ENCODE measurements at places on chromosomes 6 and 20.

- H3K4me3 ChIP-seq = no peak overlapping the region
- H3K27ac ChIP-seq = no peak overlapping the region
- no peak for DNase-seq
- no peaks in the 10 kb centered on the region for H3K27me3 ChIP-seq
Observed at GRCh38 chr6:108455688-108456087, 105.0 kb upstream of the FOXO3 start.

GRCh38 chr6:53503060-53503459 is 41.8 kb downstream of the GCLC start:
- H3K27me3 ChIP-seq = no peaks in the 10 kb centered on the region
- DNase-seq = no peak

GRCh38 chr20:46206992-46207549 is 89.0 kb downstream of the CD40 start:
- no peak overlapping the region for H3K27ac ChIP-seq
- DNase-seq = no peak
- H3K4me1 ChIP-seq = peaks cover 5% of the 10 kb centered on the region
- no peak overlapping the region for H3K4me3 ChIP-seq
- no peaks in the 10 kb centered on the region for H3K36me3 ChIP-seq

GRCh38 chr20:61280217-61280980 is 28.3 kb downstream of the CDH4 start:
- H3K27ac ChIP-seq = no peak overlapping the region
- H3K36me3 ChIP-seq = no peaks in the 10 kb centered on the region
- no peaks in the 10 kb centered on the region for H3K27me3 ChIP-seq
- no peak overlapping the region for H3K4me3 ChIP-seq
- no peaks in the 10 kb centered on the region for H3K4me1 ChIP-seq

DNA sequence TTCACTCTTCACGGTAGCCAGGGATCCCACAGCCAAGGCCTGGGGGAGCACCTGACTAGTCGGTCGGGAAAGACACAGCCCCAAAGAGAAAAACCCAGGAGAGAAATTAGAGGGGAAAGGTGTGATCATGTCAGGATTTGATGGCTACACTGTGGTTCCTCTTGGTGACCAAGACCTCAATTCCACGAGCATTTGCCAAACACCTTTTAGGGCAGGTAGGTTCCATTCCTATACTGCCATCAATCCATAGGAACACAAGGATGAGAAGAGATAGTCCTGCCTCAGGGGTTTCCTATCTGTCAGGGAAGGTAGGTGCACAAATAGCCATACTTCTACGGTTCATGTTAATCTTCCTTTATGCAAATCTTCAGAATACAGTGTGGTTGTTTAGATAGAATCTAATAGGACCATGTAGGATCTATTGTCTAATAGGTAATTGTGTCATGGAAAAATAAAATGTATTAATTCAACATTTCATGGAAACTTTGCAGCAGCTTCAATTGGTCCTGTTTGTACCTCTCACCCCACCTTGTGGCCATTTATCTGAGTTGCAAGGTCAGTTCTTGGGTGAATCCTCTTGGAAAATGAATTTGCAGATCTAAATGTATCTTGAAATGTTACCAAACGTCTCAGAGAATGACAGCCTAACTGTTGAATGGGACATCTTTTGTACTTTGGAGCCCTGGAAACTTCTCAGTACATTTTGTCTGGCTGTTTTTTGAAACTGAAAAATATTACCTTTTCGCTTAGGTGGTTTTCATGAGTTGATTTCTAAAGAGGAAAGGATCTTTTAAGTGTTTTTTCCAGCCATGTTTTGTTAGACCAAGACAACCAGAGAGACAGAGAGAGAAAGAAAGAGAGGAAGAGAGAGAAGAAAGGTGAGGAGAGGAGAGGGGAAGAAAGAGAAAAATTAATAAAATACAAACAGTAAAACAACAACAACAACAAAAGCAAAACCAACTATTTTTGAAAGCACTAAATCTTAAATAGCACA is 33.7 kb upstream of the IYD start:
- no peaks in the 10 kb centered on the region for H3K4me1 ChIP-seq
- H3K27ac ChIP-seq = no peak overlapping the region
- DNase-seq = peak; percentile 41
- no peak overlapping the region for H3K4me3 ChIP-seq
- H3K27me3 ChIP-seq = no peaks in the 10 kb centered on the region

DNA sequence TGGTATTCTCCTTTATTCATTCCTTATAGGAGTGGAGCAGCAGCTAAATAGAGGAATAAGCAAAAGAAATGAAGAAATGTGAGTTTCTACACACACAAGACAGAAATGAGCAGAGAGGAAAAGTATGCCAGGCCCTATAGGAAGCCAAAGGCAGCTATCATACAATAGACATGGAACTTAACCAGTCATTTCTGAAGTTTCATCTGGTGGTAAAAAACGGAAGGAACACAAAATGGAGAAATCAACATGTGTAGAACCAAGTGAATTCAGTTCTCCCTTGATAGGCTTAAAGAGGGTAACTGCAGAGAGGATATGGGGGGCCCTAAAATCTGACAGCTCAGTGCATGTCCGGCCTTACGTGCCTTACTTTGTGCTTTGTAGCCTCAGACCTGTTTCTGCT is 44.6 kb downstream of the TSBP1 start:
- H3K4me3 ChIP-seq = no peak overlapping the region
- H3K36me3 ChIP-seq = no peaks in the 10 kb centered on the region
- H3K27ac ChIP-seq = no peak overlapping the region

DNA sequence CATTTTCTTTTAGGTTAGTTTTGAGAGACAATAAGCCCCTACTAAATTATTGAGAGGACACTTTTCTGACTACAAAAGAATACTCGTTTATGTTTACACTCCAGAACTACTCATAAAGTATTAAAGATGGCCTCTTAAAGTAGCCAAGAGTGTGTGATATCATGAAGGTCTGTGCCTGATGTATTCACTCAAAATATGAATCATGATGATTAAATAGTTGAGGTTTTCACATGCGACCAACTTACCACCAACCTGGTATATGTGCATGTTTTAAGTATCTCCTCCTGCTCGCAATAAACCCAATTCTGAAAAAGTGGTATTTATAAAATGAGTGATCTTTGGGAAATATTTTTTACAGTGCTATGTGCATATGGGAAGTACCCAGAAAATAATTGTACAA is 43.9 kb downstream of the IL20RA start:
- no peaks in the 10 kb centered on the region for H3K27me3 ChIP-seq
- DNase-seq = no peak
- no peak overlapping the region for H3K27ac ChIP-seq
- H3K4me3 ChIP-seq = no peak overlapping the region
- H3K36me3 ChIP-seq = no peaks in the 10 kb centered on the region
- H3K4me1 ChIP-seq = peaks cover 6% of the 10 kb centered on the region

GRCh38 chr20:44288252-44288651 is 22.8 kb downstream of the FITM2 start:
- no peaks in the 10 kb centered on the region for H3K27me3 ChIP-seq
- H3K27ac ChIP-seq = no peak overlapping the region
- H3K4me1 ChIP-seq = no peaks in the 10 kb centered on the region
- no peaks in the 10 kb centered on the region for H3K36me3 ChIP-seq

- no peak for DNase-seq
- H3K4me3 ChIP-seq = no peak overlapping the region
- peaks cover 5% of the 10 kb centered on the region for H3K27me3 ChIP-seq
- no peak overlapping the region for H3K27ac ChIP-seq
- no peaks in the 10 kb centered on the region for H3K36me3 ChIP-seq
- H3K4me1 ChIP-seq = no peaks in the 10 kb centered on the region
Observed at GRCh38 chr6:25233226-25233625, 45.9 kb upstream of the CARMIL1 start.

GRCh38 chr6:25485821-25486534 is 166.0 kb upstream of the SCGN start:
- H3K36me3 ChIP-seq = no peaks in the 10 kb centered on the region
- no peak for DNase-seq
- H3K4me1 ChIP-seq = no peaks in the 10 kb centered on the region
- no peaks in the 10 kb centered on the region for H3K27me3 ChIP-seq
- no peak overlapping the region for H3K27ac ChIP-seq
- H3K4me3 ChIP-seq = no peak overlapping the region

- no peak for DNase-seq
- no peaks in the 10 kb centered on the region for H3K36me3 ChIP-seq
- no peaks in the 10 kb centered on the region for H3K4me1 ChIP-seq
- H3K27ac ChIP-seq = no peak overlapping the region
- H3K4me3 ChIP-seq = no peak overlapping the region
- H3K27me3 ChIP-seq = no peaks in the 10 kb centered on the region
Observed at GRCh38 chr6:136383268-136383937, 93.8 kb upstream of the BCLAF1 start.

Data from Panc1 (cell line).